ENCODE measurements at places on chromosomes 7 and 10.

DNA sequence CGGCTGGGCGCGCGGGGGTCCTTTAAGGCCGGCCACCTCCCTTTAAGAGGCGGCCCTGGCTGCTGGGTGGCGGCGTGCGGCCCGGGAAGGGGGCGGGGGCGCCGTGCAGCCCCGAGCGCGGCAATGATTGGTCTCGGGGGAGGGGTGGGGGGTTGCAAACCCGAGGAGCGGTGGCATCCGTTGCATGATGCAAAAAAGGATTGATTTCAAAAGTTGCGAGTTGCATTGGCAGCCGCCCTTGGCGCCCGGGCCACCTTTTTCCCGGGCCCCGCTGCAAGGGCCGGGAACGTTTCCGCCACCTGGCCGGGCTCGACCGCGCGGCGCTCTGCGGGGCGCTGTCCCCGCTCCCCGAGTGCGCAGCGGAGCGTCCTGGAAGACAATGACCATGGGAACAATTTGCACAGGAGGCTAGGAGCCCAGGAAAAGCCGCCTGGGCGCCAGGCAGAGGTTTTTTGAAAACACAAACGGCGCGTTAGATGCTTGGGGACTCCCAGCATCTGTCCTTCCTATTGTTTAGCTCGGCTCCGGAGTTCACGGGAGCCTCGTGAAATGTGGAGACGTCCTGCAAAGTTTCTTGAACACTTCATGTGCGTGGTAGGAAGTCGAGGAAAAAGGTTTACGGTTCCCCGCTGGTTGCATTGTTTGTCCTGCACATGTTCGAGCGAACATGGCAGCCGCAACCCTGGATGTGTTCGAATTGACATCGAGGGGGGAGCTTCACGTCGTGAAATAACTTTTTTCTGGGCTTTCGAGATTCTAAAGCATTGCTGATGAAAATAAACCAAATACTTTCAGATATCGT is at the start of gene SEPHS1:
Gene SEPHS1 (minus strand): TSS at position 78 of the 802 bp plus-strand sequence. CDS start 3,343 bp downstream, outside the sequence.
- DNase-seq = peak; percentile 33

GRCh38 chr7:123285076-123285700 is 85.4 kb upstream of the SLC13A1 start:
- DNase-seq = no peak

DNA sequence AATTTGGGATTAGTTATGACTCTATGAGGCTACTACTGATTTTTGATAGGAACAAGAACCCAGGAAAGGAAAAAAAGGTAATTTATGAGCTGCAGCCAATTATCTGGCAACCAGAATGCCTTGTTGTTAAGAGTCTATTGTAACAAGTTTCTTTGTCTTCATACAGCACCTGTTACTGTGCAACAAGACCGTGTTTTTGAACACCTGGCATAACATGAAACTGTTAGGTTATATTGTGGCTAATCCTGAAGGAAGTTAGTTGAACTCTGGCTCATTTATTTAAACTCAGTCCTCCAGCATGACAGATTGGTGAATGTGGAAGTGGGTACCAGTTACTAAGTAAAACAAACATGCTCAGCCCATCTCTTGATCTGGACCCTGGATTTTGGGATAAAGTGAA is 33.0 kb downstream of the RALA start:
- no peak for DNase-seq

DNA sequence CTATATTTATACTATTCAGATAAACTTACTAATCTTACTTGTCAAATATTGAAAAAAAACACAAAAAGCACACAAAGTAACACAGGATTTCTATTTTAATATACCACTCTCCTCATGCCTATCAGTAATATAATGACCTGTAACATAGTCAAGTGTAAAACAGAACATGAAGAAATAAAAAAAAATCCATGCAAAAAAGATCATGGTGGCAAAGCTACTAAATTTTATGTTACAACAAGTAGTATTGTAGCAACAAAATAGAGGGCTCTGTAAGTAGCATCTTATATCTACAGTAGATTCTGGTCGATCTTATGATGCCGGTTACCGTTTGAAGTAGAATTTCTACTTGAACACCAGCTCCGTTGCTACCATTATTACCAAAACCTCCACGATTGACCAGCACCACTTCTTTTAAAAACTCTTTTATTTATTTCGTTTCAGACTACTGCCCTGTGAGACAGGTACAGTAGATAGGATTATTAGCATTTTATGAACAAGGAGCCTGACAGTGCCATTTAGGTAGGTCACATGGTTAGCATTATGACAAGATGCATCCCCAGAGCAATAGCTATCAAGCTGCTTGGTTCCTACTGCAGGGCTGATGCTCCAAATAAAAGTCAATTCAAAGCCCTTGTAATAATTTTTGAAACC is 2.1 kb downstream of the CPED1 start:
- DNase-seq = no peak

Data from inflammatory macrophage treated with lipopolysaccharide for 1 hour (primary cell).